ENCODE measurements at places on chromosomes 1 and 21. TPM values are rescaled to one million over a fixed set of nuclear protein-coding genes. Genes with fewer than 3 reads are reported as not detected.

- no peak for DNase-seq
Measured at GRCh38 chr1:235709018-235709417, 59.4 kb upstream of the GNG4 start.

Gene RIMS3
- total RNA-seq: 0.78 TPM

Gene ECE1
- total RNA-seq: 82.6 TPM

Gene PTGER3
- total RNA-seq: 14.9 TPM

Gene GPR161
- total RNA-seq: 9.6 TPM

DNA sequence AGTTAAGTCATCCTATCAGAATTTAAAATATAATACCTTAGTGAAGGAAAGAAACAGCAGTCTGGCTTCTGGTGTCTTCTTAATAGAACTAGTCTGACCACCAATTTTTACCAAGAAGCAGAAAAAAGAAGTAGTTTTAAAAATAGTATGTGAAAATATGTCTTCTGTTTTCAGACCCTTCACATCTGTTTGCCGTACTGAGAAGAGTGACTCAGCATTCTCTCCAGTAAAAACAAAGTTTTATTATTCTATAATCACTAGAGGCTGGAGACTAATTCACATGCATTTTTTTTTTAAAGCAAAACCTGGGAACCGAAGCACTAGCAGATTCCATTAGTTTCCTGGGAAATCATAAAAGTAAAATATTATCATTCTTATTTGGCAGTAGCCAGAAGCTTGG is 163.8 kb downstream of the COL24A1 start:
- no peak for DNase-seq

DNA sequence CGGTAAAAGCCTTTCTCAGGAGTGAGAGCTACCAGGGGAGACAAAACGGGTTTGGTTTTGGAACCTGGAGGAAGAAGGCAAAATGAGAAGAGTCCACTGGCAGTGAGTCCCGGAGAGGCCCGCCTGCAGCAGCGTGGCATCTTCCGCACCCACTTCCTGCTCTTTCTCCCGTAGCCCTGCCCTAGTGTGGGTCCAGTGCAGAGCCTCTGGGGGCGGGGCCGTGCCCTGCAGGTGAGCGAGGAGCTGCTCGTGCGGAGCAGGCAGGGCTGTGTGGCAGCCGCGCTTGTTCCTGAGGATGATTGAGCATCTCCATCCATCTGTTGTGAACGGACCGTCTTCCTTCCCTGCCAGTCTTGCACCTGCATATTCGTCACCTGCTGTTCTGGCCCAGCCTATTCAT is 66.5 kb downstream of the PEX14 start:
- DNase-seq: no peak

- DNase-seq: no peak
Measured at GRCh38 chr1:94654459-94654858, 112.9 kb upstream of the F3 start.

DNA sequence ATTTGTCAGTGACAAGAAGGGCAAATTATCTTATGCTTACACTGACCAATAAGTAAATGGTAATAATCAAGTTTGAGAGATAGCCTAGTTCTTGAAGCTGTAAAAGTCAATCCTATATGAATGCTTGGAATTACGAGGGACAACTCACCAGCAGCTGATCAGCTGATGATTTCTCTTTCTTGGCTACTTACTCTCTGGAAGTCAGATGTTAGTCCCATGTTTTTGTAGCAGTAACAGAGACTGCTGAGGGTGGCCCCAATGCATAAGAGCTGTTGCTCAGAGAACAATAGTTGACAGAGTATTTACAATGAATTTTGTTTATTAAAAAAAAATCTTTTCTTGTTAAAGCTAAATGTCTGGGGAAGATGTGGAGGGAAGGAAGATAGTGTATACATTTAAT is 39.3 kb downstream of the CD160 start:
- DNase-seq: no peak

DNA sequence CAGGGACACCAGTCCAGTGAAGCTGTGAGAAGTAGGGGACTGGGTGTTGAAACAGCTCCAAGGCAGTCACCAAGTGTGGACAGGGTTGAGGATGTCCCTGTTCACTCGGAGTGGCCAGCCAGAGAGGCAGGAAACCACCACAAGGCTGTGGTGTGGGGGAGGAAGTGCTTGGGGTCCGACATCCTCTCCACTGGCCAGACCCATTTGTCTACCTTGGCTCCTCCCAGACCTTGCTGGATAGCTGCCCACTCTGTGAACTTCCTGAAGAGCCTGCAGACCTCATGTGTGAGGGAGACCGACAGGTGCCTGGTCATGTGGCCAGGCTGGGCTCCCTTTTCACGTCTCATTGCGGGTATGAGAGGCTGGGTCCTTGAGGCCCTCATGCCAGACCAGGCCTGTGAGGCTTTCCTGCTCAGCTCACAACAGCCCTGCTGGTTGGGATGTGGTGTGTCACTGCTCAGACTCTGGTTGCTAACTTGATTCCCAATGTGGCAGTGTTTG is 21.8 kb downstream of the CYP4B1 start:
- no peak for DNase-seq

Gene KCNK1
- total RNA-seq: 0.09 TPM

DNA sequence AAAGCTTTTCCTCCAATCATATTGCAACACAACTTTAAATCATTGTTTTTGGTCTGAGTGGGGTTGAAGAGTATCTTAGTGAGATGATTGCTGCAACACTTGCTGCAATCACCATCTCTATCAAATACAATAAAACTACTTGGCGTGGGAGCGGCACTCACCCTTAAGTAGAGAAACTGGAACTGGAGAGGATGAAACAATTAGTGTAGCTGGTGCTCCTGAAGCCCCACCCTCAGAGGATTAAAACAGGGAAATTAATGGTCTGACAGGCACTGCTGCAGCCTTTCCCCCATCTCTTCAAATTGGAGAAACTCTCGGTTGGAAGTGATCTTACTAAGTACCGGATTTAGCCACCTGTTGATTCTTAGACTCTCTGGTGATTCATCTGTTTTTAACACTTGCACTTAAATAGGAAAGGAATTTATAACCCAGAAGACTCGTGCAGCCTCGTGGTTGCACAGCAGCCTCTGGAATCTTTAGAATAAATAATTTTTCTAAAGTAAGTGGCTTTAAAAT is 80.5 kb upstream of the KIF26B start:
- no peak for DNase-seq

DNA sequence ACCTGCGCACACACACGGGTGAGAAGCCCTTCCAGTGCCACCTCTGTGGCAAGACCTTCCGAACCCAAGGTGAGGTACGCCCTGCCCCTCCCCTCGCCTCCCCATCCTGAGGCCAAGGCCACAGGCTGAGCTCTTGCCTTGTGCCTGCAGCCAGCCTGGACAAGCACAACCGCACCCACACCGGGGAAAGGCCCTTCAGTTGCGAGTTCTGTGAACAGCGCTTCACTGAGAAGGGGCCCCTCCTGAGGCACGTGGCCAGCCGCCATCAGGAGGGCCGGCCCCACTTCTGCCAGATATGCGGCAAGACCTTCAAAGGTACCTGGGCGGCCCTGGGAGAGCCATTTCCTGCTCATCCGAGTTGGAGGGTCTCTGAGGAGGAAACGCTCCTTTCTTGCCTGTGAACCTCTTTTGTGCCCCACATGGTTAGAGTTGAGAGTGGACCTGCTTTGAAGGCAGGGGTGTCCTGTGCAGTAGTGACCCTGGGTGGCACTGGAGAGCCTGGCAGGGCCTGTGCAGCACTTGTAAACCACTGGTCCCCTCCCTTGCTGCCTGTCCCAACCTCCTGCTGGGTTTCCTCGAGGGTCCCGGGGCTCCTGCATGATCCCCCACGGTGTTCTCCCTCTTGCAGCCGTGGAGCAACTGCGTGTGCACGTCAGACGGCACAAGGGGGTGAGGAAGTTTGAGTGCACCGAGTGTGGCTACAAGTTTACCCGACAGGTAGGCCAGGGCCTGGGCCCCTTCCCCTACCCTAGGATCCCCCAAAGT is 8.5 kb downstream of the ZBTB48 start:
- no peak for DNase-seq

Gene KCNA3
- not detected for total RNA-seq

DNA sequence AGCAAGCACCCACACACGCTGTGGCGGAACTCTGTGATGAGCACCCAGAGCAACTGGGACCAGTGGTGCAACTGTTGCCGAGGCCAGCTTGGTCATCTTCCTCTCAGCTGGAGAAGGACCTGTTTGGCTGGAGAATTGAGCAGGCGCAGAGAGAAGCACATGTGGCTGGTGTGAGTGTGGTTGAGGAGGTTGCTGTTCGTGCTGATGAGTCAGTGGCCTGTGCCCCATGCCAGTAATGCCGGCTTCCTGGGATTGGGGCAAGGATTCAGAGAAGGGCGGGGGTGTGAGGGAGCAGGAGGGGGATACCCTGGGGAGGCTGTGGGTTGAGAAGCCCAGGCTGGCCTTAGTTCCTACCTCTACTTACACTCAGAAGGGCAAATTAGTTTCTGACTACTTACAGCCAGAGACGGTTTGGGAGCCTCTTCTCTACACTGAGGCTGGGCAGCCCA is 57.5 kb upstream of the EPS8L3 start:
- DNase-seq: peak; percentile 70

DNA sequence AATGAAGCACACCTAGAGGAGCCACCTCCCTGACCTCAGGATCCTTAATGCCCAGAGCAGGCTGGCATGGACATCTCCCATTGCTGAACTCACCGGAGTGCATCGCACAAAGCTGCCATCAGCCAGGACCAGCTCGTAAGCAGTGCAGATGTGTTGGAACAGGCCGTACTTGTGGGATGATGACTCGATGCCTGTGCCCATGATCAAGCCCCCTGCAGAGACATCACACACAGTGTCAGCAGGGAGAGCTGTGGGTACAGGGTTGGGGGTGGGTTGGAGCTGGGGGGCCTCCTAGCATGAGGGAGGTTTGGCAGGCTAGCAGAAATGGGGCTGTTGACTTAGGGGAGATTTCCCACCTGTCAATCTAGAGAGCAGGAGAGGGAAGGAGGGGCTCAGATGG is 12.0 kb downstream of the DHCR24 start:
- no peak for DNase-seq

- peak; percentile 85 for DNase-seq
Measured at GRCh38 chr1:53732912-53733317, 6.0 kb downstream of the GLIS1 start.

DNA sequence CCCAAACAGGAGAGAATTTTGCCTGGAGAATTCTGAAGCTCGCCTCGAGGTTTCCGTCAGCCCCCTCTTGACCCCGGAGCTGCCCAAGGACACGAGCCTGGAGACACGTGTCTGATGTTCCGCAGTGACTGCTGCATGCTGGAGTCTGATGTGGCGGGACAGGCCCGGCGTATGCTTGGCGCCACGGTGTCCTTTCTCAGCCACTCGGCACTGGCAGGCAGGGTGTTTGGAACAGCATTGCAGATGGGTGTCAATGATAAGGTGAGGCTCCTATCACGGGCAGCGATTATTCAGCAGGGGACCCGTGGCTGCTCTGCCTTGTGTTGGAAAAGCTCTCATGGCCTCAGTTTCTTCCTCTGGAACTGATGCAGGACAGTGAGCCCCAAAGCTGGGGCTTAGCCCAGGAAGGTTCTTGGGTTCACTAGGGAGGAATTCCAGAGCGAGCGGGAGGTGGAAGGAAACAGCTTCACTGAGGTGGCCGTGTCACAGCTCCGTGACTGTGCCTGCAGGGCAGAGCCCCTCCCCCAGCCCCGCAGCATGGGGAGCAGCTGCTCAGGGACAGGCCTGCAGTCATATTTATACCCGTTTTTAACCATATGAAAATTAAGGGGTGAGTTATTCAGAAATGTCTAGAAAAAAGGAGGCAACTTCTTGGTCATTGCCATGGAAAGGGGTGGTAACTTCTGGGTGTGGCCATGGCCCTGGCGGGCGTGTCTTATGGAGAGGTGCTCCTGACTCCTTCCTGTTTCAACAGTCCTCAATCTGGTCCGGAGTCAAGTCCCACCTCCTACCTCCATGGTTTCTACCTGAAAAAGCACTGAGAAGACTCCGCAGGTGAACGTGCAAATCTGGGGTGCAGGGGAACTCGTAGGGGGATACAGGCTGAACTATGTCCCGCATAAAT is 123.4 kb downstream of the SIK1 start:
- no peak for DNase-seq

- no peak for DNase-seq
Measured at GRCh38 chr1:53385276-53386225, 57.7 kb upstream of the LRP8 start.

- DNase-seq: no peak
Measured at GRCh38 chr21:41821756-41822431, 55.0 kb upstream of the RIPK4 start.

DNA sequence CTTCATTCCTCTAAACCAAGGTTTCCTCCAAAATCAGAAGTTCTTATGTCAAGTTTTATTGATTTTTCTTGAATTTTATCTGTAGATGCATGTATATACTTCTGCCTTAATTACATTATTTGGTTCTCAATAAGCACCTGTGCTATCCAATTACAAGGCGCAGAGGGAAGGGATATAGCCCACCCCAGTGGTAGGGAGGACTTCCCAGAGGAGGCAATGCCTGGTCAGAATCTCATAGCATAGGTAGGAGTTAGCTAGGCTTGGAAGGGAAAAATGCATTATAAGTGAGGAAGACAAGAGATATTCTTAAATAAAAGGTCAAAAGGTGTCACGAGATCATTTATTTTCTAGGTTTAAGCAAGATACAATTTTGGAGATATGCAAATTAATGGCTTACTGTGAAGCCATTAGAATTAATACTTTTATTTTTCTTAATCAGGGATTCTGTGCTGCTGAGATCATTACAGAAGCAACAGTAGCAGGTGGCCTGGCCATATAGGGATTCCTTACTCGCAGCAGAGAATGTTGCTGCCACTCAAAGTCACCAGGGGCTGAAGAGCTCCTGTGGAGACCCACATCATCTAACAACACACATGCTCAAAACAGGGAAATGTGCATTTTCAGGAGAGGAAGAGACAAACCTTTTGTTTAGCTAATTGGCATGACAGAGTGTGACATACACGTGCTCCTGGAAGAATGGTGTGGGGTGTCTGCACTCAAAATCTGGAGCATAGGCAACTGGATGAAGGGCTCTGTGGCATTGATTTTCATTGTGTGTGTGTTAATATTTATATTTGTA is 178.3 kb downstream of the ATG4C start:
- no peak for DNase-seq

DNA sequence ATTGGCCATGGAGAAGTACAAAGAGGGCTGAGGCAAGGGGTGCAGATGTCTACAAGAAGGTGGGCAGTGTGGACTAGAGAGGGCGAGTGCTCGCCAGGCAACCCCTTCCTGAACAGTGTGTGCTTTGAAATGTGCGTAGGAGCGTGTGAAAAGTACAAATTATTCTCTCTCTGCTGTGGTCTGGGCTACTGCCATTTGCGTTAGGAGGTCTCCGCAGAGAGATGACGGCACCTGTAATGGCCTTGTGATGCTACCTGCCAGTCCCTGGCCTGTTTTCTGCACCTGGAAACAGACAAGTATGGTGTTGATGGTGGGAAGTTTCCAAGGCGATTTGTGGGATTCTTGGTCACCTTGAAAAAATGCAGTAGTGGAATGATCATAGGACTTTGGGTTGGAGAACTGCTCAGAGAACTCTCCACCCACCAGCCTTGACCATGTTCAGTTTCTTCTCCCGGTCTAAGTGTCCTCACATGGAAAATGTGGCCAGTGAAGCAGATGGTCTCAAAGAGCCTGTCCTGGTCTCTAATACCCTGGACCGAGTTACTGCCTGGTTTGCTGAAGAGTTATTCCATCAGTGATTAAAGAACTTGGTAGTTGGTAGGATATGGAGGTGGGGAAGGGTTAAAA is 74.5 kb downstream of the MRPS6 start:
- DNase-seq: no peak

Measured in SJSA1 (cell line).